Head of caudate nucleus (tissue), 42 donors: ENCODE measurements at places on chromosomes 13 and 19.

- DNase-seq, result no peak
Observed at GRCh38 chr13:28613562-28613961, 45.4 kb upstream of the POMP start.

GRCh38 chr13:74253161-74253560, 119.0 kb upstream of the KLF12 start:
- no peak for DNase-seq

GRCh38 chr13:23695196-23695595, 125.0 kb downstream of the TNFRSF19 start:
- no peak for DNase-seq

- DNase-seq, result peak; percentile 72
Observed at GRCh38 chr13:99386911-99387788, 80.0 kb upstream of the GPR183 start.

DNA sequence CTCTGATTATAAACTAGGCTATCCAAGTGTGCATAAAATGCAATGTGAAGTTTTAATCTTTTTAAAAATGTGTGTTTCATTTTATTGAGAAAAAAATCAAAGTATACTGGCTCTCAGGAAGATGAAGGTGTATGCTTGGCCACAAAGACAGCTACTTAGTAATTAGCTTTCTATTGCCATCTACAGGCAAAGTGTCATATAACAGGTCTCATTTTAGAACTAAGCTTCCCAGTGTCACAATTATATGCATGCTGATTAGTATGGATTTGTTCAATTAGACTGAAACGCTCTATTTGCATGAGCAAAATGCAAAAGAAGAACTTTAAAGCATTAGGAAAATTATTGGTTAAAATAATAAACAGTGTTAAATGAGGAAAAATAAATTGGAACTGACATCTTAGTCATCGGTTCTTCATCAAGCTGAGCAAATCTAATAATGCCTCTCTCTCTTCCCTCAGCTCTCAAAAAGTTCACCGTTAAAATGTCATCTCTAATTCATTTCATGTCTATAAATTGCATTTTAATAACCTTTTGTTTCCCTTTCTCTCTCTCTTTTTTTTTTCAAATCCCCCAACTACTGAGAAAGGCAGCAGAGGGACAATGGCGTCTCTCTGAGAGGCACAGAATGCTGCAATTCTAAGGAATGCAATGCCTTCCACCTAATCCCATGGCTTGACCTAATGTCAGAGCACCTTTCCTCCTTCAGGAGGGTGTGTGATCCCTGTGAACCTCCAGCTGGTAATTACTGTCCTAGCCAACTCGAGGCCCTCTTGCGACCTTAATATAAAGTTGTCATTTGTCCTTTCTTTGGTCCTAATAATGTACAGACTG, 313.1 kb upstream of the MAB21L1 start:
- no peak for DNase-seq

DNA sequence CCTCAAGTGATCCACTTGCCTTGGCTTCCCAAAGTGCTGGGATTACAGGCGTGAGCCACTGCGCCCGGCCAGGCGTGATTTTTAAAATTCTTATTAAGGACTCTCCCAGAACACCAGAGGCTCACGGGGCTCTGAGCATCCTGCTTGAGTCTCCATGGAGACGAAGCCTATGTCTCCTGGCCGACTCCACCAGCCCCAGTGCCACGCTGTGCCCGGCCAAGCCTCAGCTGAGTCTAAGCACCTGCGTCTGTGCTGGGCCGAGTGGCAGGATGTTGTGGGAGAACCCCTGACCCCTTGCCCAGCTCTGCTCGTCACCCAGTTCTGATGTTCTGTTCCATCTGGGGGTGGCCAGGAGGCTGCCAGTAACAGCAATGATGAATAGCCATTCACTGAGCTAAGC, 3.9 kb upstream of the CELF5 start:
- no peak for DNase-seq

DNA sequence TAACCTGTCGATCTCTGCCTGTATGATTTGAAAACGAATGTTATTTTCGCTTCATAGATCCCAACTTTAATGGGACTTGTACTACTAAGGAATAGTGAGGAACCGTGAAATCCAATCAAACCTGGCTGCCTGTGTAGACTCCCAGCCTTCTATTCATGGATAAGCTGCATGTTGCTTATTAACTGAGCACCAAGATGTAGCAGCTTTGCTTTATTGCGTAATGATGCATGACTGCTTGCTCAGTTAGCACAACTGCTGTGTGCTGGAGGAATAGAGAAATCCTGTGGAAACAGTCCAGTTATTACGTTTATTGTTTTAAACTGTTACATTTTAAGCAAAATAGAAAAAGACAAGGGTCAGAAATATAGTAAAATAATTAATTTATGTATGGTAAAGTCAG, 108.2 kb downstream of the SHISA2 start:
- DNase-seq, result no peak

- peak; percentile 56 for DNase-seq
Observed at GRCh38 chr19:48147597-48148175, 22.5 kb downstream of the LIG1 start.

DNA sequence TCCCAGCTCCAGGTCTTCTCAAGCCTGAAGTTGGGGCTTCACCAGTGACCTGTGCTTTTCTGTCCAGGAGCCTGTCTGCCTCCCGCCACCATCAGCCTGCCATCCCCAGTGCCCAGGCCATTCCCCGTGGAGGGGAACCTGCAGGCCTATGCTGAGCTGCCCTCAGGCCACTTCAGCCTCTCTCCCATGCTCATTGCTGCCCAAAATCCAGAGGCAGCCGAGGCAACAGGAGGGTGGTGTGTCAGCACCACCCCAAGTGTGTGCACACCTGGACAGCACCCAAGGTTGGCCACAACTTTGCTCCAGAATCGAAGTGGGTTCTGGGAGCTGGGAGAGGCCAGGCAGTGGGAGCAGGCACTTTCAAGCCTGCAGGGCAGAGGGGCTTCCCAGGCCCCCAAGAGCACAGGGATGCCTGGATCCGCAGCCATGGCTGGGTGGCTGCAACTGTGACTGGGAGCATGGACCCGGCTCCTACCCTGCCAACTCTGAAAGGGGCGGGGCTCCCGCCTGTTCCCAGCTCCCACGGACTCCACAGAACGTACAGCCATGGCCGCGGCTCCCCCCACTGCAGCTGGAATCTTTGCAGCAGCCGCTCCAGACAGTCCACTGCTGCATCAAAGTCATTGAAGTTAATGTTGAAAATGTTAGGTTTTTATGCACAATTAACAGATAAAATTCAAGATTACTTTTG, 1747.0 kb downstream of the OLFM4 start:
- no peak for DNase-seq

- no peak for DNase-seq
Observed at GRCh38 chr19:40719414-40719894, 2.5 kb downstream of the ITPKC start.

- no peak for DNase-seq
Observed at GRCh38 chr19:12701596-12702282, 5.3 kb upstream of the FBXW9 start.

DNA sequence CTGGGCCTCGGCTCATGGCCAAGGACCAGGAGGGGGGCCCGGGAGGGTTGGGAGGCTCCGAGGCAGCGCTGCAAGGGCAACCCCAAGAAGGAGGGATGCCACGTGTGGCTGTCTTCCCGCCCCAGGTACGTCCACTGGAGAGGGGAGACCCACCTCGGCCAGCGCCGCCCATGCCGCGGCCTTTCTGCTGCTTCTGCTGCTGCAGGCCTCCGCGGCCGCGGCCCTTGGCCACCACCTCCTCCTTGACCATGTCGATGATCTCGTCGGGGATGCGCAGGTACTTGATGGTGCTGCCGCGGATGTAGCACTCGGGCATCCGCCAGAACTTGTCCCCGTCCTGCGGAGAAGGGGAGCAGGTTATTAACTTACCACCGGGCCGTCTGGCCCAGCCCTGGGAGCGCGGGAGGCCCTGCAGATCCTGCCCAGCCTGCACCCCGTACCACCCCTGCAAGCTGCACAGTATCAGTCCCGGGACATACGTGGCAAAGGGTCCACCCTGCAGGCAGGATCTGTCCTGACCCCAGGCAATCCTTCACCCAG, 13.3 kb downstream of the LSM4 start:
- no peak for DNase-seq

DNA sequence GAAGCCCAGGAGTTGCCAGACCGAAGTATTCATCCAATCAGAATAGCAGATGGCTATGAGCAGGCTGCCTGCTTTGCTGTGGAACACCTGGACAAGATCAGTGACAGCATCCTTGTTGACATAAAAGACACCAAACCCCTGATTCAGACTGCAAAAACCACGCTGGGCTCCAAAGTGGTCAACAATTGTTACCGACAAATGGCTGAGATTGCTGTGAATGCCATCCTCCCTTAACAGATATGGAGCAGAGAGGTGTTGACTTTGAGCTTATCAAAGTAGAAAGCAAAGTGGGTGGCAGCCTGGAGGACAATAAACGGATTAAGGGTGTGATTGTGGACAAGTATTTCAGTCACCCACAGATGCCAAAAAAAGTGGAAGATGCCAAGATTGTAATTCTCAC, 250.3 kb upstream of the OBI1 start:
- no peak for DNase-seq

- peak; percentile 77 for DNase-seq
Observed at GRCh38 chr19:42450314-42450934, 7.7 kb upstream of the CXCL17 start.

- DNase-seq, result no peak
Observed at GRCh38 chr13:49681842-49682435, 9.3 kb downstream of the EBPL start.

- DNase-seq, result no peak
Observed at GRCh38 chr13:90070837-90071525, 1276.5 kb upstream of the MIR17HG start.

- no peak for DNase-seq
Observed at GRCh38 chr13:84500016-84500415, 617.7 kb upstream of the SLITRK1 start.

DNA sequence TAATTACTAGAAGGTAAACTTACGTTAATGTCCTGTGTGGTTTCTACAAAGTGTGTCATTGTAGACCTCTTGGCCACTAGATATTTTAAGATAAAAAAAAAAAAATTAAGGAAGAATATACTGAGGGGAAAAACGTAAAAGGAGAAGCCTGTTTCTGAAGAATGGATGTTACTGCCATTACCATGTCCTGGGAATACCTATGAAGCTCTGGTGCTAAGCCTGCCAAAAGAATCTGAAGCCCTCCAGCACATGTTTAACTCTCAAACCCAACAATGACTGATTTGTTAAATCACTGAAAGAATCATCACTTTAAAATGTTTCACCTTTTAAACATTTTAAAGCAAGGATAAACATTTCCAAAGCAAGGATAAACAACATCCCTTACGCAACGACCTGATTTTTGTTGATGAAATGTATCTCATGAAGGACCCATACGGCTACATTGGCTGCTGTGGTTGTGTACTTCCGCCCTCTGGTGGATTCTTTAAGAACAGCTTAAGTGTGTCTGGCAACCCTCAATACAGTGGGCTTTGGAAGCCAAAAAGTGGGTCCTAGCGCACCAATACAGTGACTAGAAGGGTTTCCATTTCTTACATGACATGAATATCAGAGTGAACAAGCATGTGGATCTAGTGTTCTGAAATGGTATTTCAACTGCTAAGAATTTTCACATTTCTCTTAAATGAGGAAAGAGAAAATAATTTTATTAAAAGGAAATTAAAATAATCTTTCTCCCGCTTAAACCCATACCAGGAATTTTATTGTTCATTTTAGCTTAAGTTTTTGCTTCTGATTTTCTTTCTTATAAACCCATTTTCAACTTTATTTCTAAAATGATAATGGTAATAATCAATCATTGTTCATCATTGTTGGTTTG, 74.5 kb upstream of the RAP2A start:
- DNase-seq, result peak; percentile 53

- no peak for DNase-seq
Observed at GRCh38 chr13:62137629-62138405, 722.2 kb upstream of the PCDH20 start.

DNA sequence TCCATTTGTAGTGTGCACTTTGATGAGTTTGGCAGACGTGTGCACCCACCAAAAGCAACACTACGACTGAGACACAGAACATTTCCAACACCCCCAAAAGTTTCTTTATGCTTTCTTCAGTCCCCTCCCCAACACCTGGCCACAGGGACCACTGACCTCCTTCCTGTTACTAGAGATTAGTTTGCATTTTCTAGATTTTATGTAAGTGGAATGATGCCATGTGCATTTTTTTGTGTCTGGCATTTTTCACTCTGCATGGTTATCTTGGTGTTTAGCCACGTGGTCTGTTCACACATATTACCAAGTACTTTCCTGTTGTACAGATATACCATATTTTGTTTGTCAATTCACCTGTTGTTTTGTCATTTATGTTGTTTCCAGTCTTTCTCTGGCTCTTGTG, 44.6 kb upstream of the URI1 start:
- no peak for DNase-seq

- DNase-seq, result no peak
Observed at GRCh38 chr19:13149628-13150186, 468 bp downstream of the STX10 start.

- no peak for DNase-seq
Observed at GRCh38 chr13:47087241-47087640, 190.4 kb upstream of the HTR2A start.

DNA sequence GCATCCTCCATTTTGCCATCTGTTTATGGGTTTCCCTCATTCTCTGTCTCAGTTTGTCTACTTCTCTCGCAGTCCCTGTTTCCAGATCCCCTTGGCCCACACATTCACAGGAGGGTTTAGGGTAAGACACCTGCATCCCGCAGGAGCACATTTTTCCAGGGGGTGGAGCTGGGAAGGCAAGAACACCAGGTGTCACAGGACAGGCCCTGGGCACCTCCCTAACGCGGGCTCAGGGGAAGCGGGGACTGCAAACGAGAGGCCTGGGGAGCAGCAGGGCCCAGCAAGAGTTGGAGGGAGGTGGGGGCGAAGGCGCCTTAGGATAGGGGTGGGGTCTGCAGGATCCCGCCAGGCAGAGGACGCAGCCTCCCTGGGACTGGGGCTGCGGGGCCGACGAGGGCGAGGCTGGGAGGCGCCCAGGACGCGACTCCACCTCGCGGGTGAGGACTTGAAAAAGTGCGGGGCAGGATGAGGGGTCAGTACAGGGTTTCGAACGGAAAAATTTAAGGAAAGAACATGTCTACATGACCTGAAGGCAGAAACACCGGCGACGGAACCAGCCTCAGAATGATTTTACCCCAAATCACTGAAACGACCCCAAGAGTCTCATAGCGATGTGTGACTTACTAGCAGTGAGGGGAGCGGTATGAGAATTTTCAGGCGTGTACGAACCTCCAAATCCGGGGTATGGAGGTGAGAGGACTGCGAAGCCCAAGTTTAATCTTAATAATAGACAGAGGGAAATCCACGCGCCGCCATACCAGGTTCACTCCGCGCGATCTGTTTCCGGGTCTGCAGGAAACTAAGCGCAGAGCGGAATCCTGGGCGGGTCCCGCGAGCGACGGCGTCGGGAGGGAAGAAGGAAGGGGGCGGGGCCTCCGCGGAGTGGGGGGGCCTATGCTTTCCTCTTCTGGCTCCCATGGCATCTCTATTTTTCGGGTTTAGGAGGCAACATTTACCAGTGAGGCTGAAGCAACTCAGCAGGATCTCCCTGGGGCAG, 7.1 kb upstream of the ERVV-2 start:
- DNase-seq, result peak; percentile 51

GRCh38 chr19:3669082-3669946, 31.0 kb downstream of the PIP5K1C start:
- DNase-seq, result no peak
